ENCODE measurements at places on chromosomes 2 and 18.

- DNase-seq = no peak
These were observed 12.6 kb upstream of the DLX1 start for GRCh38 chr2:172072706-172073105.

GRCh38 chr2:54209379-54209778 lies 46.6 kb downstream of the TSPYL6 start:
- DNase-seq = no peak

DNA sequence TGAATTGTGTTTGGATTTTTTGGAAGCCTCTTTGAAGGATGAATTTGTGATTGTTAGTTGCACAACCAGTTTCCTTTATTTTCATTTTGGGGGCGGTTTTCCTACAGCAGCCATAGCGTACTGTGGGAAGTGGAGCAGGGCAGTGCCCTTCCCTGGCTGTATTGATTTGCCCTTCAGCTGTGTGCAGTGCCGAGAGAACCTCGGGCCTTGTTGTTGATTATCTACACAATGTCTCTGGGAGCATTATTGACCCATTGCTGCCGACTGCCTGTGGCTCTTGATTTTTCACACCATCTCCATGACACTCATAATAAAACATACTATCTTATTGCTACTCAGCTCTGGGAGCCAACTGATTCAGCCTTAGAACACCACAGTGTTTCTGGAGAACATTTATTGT lies 162.2 kb upstream of the BOD1L2 start:
- DNase-seq = no peak

DNA sequence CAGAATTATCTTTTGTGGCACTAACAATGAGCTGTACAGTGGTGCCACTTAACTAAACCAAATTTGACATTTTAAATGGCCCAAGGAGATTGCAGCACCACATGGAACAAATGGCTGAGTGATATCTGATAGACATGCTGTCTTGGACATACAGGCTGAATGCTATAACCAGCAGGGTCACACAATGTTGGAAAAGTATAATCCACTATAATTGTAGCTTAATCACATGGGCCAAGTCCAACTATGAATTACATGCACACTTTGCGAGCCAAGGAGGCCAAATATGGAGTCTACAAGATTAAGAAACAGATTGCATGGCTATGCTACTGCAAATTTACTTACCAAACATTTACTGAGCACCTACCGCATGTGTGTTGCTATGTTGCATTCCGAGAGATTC lies 69.0 kb downstream of the AOX1 start:
- DNase-seq = no peak

DNA sequence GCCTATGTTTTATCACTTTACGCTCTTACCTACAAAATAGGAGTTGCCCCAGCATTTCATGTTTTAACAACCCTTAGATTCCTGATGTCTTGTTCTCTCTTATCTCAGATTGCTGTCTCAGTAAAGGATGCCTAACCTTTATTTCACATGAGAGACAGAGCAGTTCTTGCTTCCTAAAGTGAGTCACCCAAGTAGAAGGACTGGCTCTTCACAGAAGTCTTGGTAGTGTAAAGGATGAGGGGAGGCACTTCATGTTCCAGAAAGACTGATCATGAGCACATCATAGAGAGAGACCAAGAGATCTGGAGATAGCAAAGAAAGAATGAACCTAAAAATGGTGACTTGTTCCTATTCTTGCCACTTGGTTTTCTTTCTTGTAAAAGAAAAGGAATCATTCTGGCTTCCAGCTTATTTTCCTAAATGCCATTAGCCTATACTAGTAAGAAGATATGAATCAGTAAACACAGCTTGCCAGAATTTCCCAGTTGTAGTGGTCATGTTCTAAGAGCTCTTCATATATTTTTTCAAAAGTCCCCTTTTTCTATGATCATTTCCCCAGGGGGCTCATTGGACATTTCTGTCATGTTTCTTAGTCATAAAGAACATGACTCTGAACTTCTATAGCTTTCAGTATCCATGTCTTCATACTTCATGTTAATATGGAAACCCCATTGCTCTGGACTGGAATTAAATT lies 54.9 kb downstream of the MAPRE2 start:
- no peak for DNase-seq

GRCh38 chr2:171319164-171319810 lies 114.5 kb downstream of the METTL8 start:
- DNase-seq = peak; percentile 46

DNA sequence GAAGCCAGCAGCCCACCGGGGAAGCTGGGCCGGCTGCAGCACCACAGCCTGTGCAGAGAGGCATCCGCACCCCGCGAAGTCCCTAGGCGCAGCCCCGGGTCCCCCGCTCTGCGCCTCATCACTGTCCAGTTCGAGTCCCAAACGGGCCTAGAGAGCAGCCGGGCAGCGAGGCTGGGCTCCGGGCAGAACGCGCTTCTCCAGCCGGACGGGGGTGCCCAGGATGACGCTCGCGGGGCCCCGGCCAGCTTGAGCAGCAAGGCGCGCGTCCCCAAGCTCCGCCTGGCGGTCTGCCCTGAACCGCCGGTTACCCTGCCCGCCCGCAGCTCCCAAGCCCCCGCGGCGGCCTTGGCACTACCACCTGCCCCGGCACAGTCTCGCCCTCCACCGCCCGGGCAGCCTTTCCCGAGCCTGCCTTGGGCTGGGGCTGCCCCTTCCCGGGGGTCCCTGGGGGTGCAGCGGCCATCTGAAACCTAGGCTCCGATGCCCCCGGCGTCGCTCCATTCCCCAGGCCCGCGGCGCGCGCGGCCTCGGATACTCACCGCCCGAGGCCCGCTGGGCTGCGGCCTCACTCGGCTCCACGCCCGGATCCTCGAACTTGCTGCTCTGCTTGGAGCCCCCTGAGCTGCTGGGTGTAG lies 591 bp downstream of the SLC16A14 start:
- peak; percentile 59 for DNase-seq

DNA sequence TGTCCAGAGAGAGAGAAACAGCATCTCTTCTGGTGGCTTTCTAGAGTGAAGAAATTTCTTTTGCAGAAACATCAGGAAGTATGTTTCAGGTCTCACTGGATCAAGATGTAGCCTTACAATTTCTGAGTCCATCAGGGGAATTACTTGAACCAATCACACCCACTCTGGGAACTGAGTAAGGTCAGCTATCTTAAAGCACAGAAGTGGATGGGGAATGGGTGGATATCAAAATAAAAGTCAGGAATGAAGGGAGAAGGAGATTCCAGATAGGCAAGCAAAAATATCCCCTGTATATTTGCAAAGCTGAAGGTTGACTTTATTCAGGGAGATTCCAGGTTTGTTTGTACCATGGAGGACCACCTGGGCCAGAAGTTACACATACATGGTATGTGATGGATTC lies 188.0 kb downstream of the CYRIA start:
- DNase-seq = no peak

GRCh38 chr2:47405757-47406156 lies 2.8 kb downstream of the MSH2 start:
- no peak for DNase-seq

- DNase-seq = no peak
These were observed 863.1 kb downstream of the RNF144A start for GRCh38 chr2:7780321-7780720.

GRCh38 chr2:66127656-66128055 lies 307.3 kb upstream of the MEIS1 start:
- no peak for DNase-seq

- no peak for DNase-seq
These were observed 796.3 kb upstream of the FSHR start for GRCh38 chr2:49950646-49951045.

DNA sequence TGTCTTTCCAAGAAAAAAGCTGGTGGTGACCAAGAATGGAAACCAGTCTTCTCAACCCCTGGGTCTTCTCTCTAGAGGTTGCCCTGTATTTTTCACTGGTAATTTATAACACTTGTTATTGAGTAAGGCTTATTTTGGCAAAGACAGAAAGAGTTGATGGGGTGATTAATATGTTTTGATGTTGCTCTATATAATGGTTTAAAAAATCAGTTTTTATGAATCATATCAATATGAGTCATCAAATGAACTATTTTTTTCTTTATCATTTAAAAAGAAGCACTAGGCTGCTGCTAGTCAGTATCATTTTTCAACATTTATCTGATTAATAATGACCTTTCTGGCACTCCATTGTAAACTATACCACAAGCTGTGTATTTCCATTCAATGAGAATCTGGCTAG lies 1142.2 kb downstream of the LRP1B start:
- DNase-seq = no peak

- no peak for DNase-seq
These were observed 343.7 kb upstream of the MEX3C start for GRCh38 chr18:51541230-51541629.

DNA sequence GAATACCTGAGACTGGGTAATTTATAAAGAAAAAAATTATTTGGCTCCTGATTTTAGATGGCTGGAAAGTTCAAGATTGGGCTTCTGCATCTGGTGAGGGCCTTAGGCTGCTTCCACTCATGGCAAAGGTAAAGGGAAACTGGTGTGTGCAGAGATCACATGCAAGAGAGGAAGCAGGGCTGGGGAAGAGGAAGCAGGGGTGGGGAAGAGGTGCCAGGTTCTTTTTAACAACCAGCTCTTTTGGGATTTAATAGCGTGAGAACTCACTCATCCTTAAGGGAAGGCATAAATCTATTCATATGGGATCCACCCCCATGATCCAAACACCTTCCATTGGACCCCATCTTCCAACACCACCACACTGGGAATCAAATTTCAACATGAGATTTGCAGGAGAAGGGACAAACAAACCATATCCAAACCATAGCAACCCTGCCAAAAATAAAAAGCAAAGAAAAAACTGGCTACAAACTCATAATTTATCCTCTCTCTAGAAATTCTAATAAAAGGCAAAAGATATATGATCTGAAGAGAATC lies 30.4 kb downstream of the PRKRA start:
- no peak for DNase-seq

DNA sequence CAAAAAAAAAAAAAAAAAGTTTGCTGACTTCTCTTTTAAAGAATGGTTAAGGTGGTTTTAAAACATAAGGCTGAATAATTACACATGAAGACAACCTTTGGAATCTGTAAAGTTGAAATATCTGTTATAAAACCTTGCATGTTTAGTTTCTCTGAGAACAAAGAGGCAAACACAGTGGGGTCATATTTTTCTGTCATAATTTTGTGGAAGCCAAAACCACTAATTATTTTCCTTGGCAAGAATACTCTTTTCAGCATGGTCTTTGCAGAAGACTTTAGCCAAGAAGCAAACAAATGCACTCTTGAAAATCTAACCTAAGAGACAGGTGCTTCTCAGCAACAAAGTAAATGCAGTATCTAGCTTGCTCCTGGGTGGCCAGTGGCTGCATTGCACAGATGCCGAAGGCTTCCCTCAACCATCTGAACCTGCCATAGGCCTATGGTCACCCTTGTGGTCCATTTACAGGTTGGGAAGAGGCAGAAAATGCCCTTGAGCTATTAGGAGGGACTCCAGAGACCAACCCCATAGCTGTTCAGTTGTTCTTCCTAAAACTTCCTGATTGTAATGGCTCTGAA lies 44.8 kb downstream of the ZAP70 start:
- no peak for DNase-seq

DNA sequence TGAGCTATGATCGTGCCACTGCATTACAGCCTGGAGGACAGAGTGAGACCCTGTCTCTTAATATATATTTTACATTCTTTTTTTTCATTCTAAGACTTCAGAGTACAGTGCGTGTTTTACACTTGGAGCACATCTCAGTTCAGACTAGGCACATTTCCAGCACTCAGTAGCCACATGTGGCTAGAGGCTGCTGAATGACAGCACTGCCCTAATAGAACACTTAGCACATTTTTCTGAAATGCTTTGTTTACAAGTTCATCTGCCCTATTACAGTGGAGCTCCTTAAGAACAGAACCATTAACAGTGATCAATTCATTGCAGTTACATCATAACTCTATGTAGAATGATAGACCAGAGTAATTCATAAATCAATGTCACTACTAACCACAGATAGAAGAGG lies 138.1 kb downstream of the SUCLG1 start:
- DNase-seq = no peak

GRCh38 chr18:13461469-13461868 lies 242.9 kb downstream of the LDLRAD4 start:
- DNase-seq = no peak

DNA sequence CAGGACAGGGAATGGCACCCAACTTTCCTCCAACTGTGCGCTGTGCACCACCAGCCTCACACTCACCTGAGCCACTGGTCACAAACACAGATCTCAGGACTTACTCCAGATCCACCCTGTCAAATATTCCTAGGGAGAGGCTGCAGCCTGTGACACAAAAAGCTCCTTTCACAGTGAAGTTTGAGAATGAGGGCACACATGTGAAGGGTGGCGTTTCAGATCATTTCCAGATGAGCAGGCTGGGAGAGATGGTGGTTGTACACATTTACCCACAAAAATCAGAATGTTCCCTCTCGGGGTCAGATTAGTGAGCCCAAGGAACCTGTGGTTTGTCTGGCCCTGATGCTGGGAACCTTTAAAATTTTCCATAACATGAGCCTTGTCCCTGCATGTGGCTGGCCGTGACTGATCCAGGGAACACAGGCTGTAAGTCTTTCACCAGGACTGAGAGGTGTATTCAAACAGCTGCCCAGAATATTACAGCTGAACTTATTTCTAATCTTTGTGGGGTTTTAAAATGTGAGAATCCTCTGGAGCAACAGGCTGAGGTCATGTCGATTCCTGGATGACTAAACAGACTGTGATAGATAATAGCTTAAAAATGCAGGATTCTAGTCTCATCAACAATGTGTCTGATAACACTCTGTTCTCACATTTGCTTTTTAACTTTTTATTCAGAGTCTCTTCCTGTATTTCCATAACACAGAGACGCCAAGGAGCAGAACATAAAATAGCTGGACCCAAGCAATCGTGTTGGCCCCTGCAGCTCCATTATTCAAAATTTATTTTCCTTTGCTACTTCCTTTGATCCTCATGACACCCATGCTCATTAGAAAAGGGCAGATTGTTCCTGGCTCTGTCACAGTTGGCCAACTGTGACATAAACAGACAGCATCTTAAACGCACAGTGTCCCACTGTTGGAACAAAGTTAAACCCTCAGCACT lies 35.5 kb downstream of the IL1R2 start:
- no peak for DNase-seq

DNA sequence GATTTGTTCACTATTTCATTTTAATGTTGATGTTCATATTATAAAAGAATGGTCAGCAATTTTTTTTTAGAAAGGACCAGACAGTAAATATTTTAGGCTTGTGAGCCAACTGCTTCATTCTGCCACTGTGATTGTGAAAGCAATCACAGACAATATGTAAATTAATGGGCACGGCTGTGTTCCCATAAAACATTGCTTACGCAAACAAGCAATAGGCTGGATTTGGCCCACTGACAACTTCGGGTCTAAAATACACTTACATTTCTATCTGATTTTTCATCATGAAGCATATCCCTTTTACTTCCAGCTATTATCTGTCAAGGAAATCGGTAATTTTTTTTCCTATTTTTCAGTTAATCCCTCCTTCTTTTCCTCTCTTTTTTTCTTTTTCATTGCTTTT lies 182.2 kb upstream of the CDH2 start:
- no peak for DNase-seq

GRCh38 chr2:46831051-46831868 lies 84.3 kb downstream of the MCFD2 start:
- DNase-seq = no peak
